ENCODE measurements at places on chromosomes 4 and X.

DNA sequence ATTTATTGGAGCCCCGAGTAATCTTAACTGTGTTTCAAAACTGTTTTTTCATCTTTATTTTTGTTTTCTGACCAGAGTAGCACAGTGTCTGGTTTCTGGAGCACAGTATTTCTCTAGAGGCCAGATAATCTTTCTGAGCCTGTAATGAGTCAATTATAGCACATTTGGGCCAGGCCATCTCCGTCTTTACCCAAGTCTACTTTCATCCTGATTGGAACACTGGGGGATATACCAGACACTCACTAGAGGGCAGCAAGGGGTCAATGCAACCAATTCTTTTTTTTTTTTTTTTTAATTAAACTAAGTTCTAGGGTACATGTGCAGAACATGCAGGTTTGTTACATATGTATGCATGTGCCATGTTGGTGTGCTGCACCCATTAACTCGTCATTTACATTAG, 282.0 kb downstream of the ARHGAP24 start:
- DNase-seq, result peak; percentile 49

GRCh38 chr4:10743357-10743756, 58.8 kb upstream of the CLNK start:
- no peak for DNase-seq

GRCh38 chr4:78309352-78309751, 242.2 kb upstream of the ANXA3 start:
- no peak for DNase-seq

GRCh38 chr4:125357675-125358074, 42.9 kb downstream of the FAT4 start:
- no peak for DNase-seq

DNA sequence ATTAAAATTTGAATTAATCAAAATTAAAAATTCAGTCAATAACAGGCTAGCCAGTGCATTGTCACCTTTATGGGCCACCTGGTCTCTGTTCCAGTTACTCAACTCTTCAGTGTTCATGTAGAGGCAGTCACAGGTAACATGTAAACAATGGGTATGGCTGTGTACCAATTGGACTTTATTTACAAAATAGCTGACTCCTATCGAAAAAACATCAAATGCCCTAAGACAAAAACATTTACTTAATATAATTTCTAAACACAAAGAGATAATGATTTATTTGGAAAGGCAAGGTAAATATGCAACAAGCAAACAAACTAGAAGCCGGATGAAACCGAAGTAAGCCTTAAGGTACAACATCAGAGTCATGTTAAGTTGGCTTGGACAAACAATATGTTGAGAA, 8.8 kb downstream of the TMEM150C start:
- DNase-seq, result no peak
